ENCODE measurements at places on chromosomes 1 and 21.

DNA sequence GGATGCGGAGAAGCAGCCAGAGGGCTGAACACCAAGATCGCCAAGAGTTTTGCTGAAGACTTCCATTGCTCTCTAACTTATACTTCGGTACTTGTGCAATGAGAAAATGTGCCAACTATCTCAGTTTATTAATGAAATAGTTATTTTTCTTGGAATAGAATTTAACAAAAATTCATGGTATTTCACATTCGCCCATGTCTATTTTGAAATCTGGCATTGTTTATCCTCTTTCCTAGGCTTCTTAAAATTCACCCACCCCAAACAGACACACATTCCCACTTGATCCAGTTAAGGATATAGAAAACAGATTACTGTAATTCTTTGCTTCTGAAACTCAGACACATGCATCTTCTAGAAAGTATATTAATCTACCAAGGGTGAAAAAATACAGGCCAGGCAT, 56.3 kb upstream of the ADAMTS5 start:
- DNase-seq: no peak

DNA sequence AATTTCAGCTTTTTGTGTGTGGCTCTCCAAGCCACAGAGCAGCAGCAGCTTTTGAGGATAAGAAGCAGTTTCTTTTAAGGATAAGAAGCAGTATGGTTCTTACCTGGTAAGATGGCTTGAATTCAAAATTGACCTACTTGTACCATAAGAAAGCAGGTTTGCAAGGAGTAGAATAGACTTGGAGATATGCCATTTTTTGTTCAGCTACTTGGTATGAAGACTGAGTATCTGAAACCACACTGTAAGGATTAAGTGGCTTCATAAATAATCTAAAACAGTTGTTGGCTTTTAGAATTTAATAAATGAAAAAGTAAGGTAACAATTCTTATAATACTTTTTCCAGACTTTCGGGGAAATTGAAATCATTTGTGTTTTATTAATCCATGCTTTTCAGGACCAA, 74.2 kb downstream of the ATF6 start:
- DNase-seq: no peak

DNA sequence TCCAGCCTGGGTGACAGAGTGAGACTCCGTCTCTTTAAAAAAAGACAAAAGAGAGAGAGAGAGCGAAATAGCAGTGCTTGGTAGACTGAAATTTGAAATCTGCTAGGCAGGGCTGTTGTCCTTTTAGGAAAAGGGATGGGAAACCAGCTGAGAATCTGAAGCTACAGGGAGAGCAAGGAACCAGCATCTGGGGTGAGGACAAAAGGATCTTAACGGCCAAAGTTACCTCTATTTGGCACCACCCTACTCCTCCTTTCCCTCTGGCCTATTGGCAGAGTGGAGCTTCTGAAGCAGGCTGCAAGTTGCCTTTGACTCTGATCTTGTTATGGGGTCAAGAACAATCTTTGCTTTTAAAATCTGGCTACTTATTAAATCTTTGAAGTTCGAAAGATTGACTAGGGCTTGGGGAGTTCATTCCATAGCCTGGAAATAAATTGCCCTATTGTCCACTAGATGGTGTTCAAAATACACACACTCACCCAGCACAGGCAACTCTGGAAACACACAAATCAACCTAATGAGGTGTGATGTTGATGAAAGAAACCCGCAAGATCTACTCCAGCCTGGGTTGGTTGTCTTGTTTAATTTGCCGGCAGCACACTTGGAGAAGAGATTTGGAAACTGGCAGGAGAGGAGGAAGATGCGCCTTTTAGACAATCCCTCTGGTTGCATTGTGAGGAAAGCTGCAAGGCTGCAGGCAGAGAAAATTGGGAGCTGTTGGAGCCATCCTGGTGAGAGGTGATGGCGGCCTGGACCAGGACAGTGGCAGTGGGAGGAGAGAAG, 16.5 kb upstream of the PARP1 start:
- DNase-seq: no peak

GRCh38 chr1:150365941-150366340, 2.0 kb downstream of the RPRD2 start:
- DNase-seq: no peak

DNA sequence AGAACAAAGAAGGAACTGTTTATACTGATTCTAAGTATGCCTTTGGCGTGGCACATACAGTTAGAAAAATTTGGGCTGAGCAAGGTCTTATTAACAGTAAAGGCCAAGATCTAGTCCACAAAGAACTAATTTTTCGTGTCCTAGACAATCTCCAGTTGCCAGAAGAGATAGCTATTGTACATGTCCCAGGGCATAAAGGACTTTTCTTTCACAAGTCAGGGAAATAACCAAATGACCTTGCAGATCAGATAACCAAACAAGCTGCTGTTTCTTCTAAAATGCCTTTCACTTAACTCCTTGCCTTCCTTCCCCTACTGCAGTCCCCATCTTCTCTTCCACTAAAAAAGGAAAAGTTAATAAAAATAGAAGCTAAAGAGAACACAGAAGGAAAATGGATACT, 4.0 kb downstream of the TEX50 start:
- DNase-seq: no peak
